ENCODE measurements at places on chromosomes 6 and 20. TPM values are rescaled to one million over a fixed set of nuclear protein-coding genes. Genes with fewer than 3 reads are reported as not detected.

- no peak for DNase-seq
Observed at GRCh38 chr20:1267809-1268374, 1.8 kb downstream of the SNPH start.

GRCh38 chr20:906001-906520, 10.1 kb downstream of the ANGPT4 start:
- DNase-seq, result no peak

DNA sequence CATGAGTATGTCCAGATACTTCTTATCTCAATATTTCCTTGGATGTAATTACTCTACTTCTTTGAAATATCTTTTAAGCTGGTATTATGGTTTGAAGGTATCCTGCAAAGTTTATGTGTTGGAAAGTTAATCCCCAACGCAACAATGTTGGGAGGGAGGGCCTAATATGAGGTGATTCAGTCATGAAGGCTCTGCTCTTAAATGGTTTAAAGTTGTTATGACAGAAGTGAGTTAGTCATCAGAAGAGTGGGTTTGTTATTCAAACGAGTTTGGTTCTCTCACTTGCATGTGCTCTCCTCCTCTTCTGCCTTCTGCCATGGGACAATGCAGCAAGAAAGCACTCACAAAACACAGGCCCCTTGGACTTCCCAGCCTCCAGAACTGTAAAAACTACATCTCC, 176.3 kb downstream of the KCNQ5 start:
- no peak for DNase-seq

GRCh38 chr6:36731622-36732310, 34.1 kb downstream of the RAB44 start:
- no peak for DNase-seq

- no peak for DNase-seq
Observed at GRCh38 chr6:95530176-95530819, 47.0 kb upstream of the MANEA start.

GRCh38 chr6:45710304-45710821, 305.3 kb downstream of the CLIC5 start:
- DNase-seq, result no peak

OVOL2 gene
- total RNA-seq, result not detected

GRCh38 chr6:149306967-149307366, 10.5 kb upstream of the TAB2 start:
- DNase-seq, result no peak

GRCh38 chr6:33808641-33809180, 4.9 kb upstream of the MLN start:
- DNase-seq, result no peak

TAP2 gene
- 30.7 TPM for total RNA-seq

- no peak for DNase-seq
Observed at GRCh38 chr6:169780571-169781091, 29.2 kb downstream of the ERMARD start.

NKAIN4 gene
- not detected for total RNA-seq

DNA sequence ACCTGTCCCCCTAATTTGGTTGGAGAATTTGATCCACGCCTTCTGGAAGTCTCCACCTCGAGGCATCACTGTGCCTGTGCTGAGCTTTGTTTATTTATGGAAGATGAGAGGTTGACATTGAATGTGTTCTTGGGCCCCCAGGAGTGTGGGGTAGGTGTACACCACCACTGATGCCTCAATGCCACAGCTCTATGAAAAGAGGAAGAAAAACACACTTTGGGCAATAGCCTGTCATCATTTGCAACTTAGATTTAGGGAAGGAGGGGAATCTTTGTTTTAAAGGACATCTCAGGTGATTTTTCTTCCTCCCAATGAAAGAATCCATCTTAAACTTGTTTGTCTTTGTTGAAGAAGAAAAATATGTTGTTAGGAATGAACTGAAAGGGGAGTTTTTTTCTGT, 42.6 kb downstream of the TBC1D7 start:
- DNase-seq, result no peak

DNA sequence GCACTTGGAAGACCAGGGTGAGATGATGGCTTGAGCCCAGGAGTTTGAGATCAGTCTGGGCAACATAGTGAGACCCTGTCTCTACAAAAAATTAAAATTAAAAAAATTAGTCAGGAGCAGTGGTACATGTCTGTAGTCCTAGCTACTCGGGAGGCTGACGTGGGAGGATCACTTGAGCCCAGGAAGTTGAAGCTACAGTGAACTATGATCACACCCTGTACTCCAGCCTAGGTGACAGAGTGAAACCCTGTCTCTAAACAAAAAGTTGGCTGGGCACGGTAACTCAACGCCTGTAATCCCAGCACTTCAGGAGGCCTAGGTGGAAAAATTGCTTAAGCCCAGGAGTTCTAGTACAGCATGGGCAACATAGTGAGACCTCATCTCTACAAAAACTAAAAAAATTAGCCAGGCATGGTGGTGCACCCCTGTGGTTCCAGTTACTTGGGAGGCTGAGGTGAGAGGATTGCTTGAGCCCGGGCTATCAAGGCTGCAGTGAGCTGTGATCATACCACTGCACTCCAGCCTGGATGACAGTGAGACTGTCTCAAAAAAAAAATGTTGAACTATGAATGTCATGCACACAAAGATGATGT, 60.8 kb upstream of the MYL9 start:
- DNase-seq, result no peak

RIMS1 gene
- total RNA-seq, result under 0.01 TPM
